ENCODE measurements at places on chromosomes 7 and 10.

DNA sequence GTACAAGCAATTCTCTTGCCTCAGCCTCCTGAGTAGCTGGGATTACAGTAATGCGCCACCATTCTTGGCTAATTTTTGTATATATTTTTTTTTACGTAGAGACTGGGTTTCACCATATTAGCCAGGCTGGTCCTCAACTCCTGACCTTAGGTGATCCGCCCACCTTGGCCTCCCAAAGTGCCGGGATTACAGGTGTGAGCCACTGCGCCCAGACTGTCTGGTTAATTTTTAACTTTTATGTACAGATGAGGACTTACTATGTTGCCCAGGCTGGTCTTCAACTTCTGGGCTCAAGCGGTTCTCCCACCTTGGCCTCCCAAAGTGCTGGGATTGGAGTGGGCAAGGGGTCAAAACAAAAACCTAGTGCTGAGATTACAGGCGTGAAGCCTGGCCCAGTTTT, 101.8 kb downstream of the JMJD1C start:
- DNase-seq: no peak

DNA sequence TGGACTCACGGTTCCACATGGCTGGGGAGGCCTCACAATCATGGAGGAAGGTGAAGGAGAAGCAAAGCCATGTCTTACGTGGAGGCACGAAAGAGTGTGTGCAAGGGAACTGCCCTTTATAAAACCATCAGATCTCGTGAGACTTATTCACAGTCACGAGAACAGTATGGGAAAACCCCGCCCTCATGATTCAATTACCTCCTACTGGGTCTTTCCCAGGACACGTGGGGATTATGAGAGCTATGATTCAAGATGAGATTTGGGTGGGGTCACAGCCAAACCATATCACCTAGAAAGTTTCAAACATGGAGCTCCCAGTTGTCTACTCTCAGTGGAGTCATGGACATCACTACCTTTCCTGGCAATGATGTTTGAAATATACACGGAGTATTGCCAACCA, 49.6 kb downstream of the CYCS start:
- no peak for DNase-seq

GRCh38 chr7:36207451-36208291, 54.6 kb downstream of the EEPD1 start:
- DNase-seq: no peak

GRCh38 chr7:75654855-75655254, 83.9 kb downstream of the HIP1 start:
- no peak for DNase-seq

- DNase-seq: no peak
Measured at GRCh38 chr10:10657139-10657760, 360.4 kb upstream of the CELF2 start.

- no peak for DNase-seq
Measured at GRCh38 chr7:55975988-55976633, 11.7 kb downstream of the NIPSNAP2 start.

DNA sequence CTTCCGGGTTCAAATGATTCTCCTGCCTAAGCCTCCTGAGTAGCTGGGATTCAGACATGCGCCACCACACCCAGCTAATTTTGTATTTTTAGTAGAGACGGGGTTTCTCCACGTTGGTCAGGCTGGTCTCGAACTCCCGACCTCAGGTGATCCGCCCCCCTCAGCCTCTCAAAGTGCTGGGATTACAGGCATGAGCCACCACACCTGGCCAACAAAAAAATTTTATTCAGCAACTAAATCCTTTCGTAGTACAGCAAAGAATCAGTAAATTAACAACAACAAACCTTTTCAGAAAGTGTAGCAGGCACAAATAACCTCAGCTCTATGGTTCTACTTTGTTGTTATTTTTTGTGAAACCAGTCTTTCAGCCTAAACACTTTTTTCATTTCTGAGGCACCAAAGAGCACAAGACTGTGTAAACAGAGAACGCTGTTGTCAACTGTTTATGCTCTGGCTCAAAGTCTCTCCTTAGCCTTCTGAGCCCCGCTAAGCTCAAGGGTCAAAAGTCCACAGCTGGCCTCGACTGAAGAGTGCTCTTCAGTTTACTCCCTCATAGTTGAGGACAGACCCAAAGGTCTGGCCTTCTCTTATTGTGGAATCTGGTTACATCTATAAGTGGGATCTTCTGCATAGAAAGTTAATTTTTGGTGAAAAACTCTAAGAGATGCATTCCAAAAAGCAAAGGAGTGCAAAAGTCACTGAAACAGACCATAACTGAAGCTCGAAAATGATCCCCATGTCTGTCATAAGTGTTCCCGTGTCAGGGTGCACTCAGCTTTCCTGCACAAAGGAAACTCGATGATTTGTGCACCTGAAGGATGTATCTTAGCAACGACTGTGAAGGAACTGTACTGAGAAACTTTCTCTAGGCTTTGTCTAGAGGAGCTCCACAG, 24.6 kb upstream of the DDX50 start:
- DNase-seq: no peak

DNA sequence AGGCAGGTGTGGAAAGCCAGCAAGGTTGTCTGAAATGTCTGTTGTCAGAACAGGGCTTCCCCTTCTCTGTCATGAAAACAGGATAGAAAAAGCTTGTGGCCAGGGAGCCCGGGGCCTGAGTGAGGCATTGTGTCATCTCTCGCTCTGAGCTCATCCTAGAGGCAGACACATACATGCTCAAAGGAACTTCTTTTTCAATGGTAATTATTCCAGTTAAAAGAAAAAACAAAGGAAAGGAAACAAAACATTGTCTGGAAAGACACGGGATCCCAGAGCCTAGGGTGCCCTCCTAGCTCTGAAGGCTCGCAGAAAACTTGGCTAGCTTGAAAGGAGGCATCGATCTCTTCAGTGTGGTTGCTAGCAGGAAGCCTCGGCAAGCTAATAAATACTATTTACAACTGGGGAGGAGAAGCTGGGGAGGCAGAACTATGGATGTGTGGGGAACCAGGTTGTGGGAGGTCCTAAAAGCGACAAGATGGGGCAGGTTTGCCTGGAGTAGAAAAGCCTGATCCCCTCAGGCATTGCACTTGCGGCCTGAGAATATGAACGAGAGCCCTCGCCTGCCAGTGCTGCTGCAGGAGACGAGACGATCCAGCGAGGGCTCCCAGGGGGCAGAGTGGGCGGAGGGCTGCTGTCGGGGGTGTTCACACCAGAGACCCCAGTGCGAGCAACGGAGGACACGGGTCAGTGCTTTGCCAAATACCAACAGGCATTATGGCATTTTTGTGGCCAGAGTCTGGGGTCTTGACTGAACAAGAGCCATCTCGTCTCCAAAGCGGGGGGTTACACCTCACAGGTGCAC, 32.8 kb upstream of the DGKI start:
- DNase-seq: no peak

GRCh38 chr10:2097937-2098336, 360.6 kb upstream of the ADARB2 start:
- DNase-seq: no peak

DNA sequence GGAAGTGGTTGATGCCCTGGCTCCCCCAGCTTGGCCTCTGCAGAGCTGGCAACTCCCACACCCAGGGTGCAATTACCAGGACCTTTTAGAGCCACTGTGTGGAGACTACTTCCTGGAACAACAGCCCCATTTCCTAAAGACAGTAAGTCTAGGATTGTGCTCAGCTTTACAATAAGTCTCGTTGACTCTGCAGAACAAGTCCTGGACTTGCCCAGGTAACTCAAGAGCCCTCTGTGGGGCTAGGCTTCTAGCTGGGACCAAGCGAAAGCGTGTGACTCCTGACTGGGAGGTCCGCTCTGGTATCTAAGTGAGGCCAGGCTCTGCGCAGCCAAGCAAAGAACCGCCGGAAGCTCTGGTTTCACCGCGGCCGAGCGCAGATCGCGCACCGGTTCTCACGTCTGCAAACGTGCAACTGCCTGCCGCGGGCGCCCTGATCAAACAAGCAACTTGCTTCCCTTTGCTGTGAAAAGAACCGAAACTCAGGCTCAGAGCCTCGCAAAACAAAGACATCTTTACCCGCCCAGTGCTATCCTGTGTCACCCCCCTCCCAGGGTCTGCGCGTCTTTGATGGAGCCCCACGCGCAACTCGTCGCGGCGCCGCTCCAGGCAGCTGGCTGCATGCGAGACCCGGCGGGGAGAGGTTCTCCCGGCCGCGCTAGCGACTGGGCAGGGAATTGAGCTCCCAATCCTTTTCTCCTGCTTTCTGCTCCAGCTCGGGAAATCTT, 4.4 kb upstream of the PDLIM1 start:
- peak; percentile 60 for DNase-seq

DNA sequence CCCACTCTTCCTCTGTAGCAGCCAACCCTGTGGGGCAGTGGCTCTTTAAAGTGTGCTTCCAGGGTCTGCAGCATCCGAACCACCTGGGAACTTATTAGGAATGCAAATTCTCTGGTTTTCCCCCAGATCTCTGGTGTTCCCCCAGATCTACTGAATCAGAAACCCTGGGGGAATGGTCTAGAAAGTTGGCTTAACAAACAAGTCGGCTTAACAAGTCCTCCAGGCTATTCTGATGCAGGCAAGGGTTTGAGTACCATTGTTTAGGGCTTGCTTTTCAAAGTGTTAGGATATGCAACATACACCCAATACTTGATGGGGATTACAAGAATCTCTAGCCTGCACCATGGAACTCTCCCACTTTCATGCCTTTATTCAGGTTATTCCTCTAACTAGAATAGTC, 126.3 kb downstream of the RALA start:
- no peak for DNase-seq

DNA sequence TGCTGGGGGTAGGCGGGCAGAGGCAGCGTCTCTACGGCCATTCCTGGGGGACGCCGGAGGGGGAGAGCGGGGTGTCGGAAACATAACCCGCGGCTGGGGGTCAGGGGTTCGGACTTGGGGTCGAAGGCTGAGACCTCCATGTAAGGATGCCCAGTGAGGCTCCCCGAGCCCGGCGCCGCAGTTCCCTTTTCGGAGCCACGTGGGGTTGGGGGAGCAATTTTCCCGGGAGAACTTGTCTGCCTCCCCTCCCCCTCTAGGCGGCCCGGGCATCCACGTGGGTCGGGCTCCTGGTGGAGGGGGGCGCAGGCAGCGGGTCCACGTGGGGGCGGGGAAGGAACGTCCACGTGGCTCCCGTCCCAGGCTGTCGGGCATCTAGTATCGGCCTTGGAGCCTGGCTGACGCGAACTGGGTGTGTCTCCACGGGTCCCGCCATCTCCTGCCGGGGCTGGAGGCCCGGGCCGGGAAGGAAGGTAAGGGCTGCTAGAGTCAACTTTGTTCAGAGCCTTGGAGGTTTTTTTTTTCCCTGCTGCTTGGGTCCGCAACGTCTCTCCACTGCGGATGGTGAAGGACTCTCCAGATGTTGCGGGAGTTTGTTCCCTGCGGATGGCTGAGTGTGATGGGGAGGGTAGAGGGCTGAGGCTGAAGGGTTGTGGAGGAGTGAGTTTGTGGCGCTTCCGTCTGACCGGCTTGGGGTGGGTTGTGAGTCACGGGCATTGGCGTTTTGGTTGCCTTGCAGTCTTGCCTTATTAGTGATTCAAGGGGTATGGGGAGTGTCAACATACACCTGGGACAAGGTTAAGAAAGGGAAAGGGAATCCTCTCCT, 744 bp downstream of the PPRC1 start:
- peak; percentile 50 for DNase-seq

GRCh38 chr10:2744547-2745200, 322.7 kb upstream of the PFKP start:
- DNase-seq: no peak

DNA sequence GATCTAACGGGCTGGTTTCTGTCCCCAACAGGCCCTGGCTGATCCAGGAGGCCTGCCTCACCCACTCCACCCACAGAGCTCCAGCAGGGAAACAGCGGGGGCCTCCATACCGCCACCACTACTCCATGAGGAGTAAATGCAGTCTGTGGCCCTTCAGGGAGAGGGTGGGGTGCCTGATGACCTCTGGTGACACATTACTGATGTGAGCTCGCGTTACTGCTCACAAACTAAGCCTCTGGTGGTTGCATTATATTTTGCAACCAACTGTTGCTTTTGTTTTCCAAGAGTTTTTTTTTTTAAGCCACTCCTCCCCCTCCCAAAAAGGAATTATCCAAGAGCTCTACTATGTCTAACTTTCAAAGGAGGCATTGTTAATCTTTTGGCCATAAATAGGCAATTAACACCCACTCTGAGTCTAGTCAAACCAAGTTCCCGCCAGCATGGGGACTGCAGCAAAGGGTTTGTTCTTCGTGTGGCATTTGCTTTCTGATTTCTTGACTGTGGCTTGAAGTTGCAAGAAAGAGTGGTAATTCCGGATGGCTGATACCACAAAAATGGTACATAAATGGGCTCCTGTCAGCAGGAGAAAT, 72.6 kb downstream of the FAM53B start:
- DNase-seq: no peak

DNA sequence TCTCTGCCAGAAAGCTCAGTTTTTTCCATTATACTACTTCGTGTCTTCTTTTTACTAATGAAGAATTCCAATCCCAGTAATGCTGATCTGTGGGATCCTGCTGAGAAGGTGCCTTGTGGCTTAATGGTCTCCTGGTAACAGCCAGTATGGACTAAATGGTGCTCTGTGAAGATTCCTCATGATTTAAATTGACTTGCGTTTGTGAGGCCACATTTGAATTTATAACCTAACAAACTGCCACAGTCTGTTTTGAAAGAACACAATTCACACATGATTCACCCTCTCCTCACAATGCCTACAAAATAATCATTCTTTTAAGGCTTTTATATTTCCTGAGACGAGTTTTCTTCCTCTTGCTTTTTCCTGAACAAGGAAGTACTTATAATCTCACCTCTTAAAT, 140.0 kb downstream of the MBL2 start:
- no peak for DNase-seq

GRCh38 chr7:139947021-139947420, 115.7 kb downstream of the PARP12 start:
- DNase-seq: no peak

DNA sequence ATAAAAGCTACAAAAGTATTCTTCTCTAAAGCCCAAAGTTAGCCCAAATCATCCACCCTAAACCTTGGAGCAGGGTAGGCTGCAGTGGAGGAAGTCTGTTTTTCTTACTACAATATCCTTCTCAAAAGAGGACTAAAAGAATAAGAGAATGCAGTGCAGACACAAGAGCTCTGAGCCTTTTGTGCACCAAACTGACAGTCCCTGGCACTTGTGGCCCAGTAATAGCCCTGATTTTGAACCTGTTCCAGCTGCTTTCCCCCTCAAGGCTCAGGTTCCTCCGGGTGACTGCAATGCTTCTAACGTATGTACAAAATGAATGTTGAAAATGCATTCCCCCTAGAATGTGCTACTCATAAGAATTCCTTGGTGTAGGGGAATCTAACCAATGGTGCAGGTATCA, 154.4 kb downstream of the JAZF1 start:
- DNase-seq: no peak

DNA sequence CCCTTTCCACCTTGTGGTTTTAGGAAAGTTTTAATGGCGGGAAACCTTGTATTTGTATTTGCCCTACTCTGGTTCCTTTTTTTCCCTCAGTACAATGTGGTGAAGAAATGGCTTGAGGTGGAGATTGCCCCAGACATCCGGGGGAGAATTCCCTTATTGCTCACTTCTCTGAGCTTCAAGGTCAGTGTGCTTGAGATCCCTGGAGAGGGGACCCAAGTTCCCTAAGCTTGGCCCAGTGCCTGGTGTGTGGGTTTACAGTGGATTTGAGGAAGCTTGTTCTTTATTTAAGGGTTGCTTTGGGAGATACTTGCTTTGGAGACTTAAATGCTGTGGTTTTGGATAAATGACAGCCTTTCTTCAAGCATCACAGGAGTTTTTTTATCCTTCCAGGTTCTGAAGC, 18.3 kb downstream of the CALHM2 start:
- DNase-seq: no peak
